ENCODE measurements at places on chromosomes 2 and 18. TPM values are rescaled to one million over a fixed set of nuclear protein-coding genes. Genes with fewer than 3 reads are reported as not detected.

PKP4 gene
- 138 TPM for total RNA-seq

COL5A2 gene
- 147 TPM for total RNA-seq

PSMA8 gene
- not detected for total RNA-seq

STAMBP gene
- 20.3 TPM for total RNA-seq

RNPEPL1 gene
- 22.2 TPM for total RNA-seq

TNS1 gene
- total RNA-seq: 166 TPM

EFR3B gene
- total RNA-seq: 7.8 TPM

AKAIN1 gene
- not detected for total RNA-seq

ARHGAP15 gene
- total RNA-seq: 25.2 TPM

EDAR gene
- 2.2 TPM for total RNA-seq

Measured in metanephros (tissue), 2 donors.